Pulmonary artery endothelial cell (primary cell): ENCODE measurements at places on chromosomes 1 and 21.
A peak's percentile ranks its signal among the peaks of the same experiment; 100 is the strongest.

GRCh38 chr1:12203216-12204007, 26.4 kb upstream of the VPS13D start:
- DNase-seq, result no peak

DNA sequence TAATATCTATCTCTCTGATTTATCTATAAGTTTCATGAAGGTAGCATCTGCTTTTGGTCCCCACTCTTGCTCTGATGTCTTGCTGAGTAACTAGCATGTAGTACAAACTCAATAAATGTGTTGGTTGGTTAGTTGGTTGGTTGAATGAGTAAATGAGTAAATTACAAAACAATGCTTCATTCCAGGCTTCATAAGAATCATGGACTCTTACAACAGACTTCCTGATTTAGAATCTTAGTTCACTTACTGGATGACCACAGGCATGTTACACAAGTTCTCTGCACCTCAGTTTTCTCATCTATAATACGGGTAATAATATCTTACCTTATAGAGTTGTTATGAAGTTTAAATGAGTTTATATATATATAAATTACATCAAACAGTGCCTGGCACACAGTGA, 98.6 kb downstream of the ZNF281 start:
- no peak for DNase-seq

- no peak for DNase-seq
These were observed 136.1 kb downstream of the GPATCH2 start for GRCh38 chr1:217494767-217495166.

DNA sequence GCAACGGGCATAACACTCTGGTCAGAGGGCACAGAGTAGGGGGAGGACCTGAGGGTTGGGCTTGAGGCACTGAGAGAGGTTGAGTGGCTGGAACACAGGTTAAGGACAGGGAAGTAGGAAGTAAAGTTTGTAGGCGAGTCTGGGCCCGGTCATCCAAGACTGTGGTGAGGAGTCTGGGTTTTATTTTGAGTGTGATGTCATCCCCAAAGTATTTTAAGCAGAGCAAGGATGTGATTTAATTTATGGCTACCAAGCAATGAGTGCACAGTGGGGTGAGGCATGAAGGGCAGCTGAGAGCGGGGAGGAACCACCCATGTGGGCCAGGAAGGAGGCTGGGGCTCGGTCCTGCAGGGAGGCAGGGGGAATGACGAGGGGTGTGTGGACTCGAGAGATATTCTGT, 11.2 kb upstream of the VWA5B1 start:
- no peak for DNase-seq

GRCh38 chr1:222596696-222597095, 7.0 kb upstream of the TAF1A start:
- no peak for DNase-seq

DNA sequence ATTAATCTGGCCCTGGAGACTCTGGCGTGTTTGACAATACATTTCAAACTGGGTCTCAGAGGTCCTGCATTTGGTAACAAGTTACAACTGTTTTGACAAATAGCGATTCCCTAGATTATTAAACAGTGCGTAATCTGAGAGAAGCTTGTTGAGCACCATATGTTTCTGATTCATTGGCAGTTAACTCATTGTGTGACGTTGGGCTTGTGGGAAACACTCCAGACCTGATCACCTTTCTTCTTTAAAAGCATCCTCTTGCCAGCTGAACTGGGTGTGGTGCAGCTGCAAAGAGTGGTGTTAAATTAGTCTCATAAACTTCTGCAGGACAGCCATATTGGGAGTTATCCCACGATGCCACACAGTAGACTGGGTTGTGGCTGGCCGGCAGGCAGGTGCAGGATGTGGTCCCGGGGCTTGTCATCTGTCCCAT, 82.7 kb downstream of the CDC7 start:
- DNase-seq, result no peak

DNA sequence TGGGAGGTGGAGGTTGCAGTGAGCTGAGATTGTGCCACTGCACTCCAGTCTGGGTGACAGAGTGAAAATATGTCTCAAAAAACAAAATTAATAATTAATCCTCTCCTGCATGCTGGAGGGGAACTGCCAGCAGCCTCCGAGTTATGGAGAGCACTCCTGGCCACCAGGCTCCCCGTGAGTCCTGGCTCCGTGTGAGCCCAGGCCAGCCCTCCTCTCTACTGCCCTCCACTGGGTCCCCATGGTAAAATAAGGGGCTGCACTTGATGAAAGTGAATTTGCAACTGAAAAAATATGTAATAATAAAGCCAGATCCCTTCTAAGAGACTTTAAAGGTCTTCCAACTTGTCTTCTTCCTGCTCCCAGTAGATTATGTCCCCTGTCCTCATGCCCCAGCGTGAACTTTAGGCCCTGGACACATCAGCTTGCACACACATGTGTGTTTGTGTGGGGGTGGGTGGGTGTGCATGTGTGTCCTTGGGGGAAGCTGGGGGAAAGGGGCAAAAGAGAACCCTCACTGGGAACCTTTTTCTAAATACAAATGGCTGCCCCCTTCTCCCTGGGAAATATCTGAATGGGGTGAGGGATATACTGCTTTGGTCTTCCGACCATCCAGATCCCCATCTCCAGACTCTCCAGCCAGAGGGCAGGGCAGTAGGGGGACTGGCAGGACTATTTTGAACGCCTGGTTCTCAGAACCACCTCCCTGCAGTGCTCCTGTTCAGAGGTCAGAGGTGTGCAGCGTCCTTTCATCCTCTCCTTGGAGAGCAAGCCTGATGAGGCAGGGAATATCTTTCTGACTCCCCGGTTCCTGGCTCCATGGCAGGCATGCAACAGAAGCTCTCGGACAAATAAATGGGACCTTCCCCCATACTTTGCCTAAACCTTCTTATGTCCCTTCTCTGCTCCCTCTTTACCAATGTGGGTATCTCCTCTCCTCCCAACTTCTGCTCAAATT, 26.2 kb downstream of the NEK2 start:
- no peak for DNase-seq

DNA sequence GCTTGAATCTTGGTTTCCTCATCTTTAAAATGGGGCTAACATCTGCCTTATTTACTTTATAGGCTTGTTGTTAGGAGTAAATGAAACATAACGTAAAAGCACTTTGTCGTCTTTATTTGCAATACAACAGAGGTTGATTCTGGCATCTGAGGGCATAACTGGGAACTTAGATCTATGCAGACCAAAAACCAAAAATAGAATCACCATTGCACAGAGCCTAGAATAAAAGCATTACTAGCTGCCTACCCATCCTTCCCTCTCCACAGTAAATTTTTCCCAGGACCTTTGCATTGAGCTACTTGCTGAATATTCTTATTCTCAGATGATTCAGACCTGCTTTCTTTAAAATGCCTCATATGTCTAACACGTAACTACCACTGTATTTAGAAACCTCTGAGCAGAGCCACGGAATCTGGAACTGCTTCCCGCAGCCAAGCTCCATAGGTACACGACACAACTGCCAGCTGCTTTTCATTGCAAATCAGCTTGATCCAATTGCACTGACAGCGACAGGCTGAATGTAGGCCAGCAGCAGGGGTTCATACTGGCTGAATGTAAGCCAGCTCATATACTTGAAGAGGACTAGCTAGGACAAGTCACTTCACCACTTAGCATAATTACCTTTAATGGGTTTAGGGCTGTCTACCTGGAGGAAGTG, 33.2 kb upstream of the SERBP1 start:
- no peak for DNase-seq

GRCh38 chr21:43981871-43982210, 30.3 kb upstream of the TRAPPC10 start:
- DNase-seq, result no peak

- DNase-seq, result no peak
These were observed 8.4 kb upstream of the XKR8 start for GRCh38 chr1:27951396-27951795.

GRCh38 chr1:52444463-52444862, 40.1 kb downstream of the PRPF38A start:
- DNase-seq, result no peak

DNA sequence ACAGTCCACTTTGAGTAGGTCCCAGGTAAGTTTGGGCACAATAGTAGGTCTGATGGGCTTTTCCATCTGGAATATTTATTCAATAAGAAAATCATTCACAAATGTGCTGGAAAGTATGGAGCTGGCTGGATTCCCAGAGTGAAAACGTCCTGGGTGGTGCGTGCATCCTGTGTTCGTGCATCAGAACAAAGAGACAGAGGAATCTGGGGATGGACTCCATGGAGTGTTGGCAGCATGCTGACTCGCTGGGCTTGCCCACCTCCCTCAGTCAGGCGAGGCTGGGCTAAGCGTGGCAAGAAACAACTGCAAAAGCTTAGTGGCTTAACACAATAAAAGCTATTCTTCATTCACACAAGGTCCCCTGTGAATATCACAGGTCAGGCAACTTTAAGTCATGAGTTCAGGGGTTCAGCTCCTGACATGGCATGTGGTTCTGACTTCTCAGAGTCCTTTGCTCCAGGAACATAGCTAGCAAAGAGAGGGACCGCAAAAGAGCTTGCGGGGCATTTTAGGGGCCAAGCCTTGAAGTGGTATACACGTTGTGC, 151.6 kb upstream of the ZNF644 start:
- no peak for DNase-seq

DNA sequence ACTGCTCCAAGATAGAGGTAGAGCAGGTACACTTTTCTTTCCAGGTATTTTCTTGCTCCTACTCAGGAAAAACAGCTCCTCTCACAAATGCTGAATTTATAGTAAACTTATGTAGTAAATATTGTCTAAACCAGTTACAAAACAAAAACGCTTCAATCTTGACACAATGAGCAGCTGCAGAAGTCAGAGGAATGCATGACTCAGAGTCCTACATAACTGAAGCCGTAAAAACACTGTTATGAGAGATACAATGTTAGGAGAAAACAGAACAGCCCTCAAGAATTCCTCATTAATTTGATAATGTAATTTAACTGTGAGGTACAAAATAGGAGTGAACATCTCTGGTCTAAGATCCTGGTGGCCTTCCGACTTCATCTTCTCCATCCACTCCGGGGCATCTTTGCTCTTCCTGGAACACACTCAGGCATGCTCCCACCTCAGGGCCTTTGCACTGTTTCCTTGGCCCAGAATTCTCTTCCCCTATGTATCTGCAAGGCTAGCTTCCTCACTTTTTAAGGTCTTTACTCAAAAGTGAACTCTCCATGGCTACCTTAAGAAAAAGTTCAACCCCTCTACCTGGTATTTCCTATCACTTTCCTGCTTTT, 138.5 kb downstream of the SLC45A1 start:
- DNase-seq, result peak; percentile 60

DNA sequence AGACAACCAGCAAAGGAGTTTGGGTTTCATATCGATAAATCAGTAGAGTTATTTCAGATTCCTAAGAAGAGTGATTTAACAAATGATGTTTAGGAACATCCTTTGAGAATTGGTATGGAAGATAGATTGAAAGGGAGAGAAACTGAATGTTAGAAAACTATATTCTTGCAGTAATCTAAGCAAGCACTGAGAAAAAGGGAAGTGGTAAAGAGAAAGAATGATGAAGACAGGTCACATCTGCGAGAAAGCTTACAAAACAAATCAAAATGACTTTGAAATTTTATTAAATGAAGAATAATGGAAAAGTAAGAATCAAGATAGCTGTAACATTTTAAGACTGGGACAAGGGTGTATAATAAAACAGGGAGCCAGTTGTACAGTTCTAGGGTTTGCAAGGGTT, 177.0 kb downstream of the HS2ST1 start:
- DNase-seq, result no peak

- DNase-seq, result no peak
These were observed 19.5 kb downstream of the RCAN1 start for GRCh38 chr21:34595457-34595856.

DNA sequence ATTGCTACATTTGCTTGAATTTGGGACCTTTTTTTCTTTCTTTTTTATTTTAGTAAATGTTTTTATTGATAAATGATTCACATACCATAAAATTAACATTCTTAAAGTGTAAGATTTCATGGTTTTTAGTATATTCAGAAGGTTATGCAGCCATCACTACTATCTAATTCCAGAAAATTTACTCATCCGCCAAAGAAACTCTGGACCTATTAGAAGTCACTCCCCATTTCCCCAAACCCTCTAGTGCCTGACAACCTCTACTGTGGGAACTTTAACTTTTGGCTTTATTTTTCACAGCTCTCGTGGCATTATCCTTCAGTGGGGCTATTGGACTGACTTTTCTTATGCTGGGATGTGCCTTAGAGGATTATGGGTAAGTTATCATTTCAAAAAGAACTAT, 4.5 kb downstream of the LEPR start:
- no peak for DNase-seq

DNA sequence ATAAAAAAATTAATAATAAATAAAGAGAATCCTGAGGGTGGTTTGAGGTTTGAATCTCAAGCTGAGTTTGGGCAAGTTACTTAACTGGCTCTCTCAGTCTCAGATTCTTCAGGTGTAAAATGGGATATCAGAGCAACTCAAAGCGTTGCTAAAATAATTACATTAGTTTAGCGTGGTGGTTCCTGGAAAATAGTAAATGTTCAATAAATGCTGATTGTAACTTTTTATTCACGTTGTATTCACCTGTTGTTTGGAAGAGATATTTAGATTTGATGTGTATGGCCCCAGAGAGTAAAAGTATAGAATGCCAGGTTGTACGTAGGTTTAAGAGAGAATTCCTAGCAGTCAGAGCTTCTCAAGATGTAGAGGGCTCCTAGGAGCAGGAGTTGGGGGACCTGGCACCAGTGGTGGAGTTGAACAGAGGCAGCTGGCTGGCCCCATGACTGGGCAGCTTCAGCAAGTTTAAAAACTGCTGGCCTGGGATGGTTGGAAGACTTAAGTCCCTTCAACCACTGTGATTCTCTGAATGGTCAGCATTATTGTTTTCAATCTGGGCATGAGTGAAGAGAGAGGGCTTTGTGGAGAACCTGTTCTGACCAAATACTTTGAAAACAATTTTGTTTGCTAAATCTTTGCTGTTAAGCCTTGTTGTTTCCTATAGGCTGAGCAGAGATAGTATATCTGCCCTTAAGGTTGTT, 22.4 kb downstream of the PRCC start:
- DNase-seq, result no peak

- no peak for DNase-seq
These were observed 102.1 kb upstream of the ZBTB40 start for GRCh38 chr1:22349362-22350043.

GRCh38 chr1:44300852-44301251, 54.2 kb downstream of the ERI3 start:
- DNase-seq, result no peak

DNA sequence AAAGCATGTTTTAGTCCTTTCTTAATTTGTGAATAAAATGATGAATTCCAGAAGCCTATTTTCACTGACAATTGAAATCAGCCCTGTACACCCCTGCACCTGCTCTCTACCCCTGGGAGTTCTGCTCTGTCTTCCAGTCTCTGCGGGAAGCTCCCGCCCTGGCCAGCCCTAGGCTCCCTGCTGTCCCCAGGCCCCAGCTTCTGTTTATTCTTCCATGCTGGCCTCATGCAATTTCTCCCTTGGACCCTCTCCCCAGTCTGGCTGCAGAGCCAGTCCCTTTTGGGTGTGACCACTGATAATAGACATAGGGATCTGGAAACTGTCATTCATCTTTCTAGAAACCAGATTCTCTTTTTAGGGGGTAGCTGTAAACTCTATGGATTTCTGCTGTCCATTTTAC, 258.6 kb downstream of the GRIK3 start:
- no peak for DNase-seq
